ENCODE measurements at places on chromosomes 7 and 10.

- DNase-seq: no peak
Measured at GRCh38 chr7:1085910-1086421, 1.9 kb upstream of the GPER1 start.

DNA sequence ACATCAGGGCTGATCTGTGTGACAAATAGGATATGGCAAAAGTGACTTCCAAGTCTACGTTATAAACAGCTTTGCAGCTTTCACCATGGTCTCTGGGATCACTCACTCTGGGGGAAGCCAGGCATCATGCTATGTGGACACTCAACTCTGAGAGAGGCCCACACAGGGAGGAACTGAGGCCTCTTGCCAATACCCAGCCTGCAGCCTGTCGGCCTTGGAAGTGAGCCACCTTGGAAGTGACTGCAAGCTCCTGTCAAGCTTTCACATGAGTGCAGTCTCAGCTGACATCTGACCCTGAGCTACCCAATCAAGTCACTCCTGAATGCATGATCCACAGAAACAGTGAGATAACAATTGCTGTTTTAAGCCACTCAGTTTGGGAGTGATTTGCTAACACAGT is 56.5 kb downstream of the MMRN2 start:
- no peak for DNase-seq

- no peak for DNase-seq
Measured at GRCh38 chr10:75165684-75166622, 44.6 kb upstream of the VDAC2 start.

- DNase-seq: no peak
Measured at GRCh38 chr7:44379366-44380188, 54.2 kb upstream of the CAMK2B start.

DNA sequence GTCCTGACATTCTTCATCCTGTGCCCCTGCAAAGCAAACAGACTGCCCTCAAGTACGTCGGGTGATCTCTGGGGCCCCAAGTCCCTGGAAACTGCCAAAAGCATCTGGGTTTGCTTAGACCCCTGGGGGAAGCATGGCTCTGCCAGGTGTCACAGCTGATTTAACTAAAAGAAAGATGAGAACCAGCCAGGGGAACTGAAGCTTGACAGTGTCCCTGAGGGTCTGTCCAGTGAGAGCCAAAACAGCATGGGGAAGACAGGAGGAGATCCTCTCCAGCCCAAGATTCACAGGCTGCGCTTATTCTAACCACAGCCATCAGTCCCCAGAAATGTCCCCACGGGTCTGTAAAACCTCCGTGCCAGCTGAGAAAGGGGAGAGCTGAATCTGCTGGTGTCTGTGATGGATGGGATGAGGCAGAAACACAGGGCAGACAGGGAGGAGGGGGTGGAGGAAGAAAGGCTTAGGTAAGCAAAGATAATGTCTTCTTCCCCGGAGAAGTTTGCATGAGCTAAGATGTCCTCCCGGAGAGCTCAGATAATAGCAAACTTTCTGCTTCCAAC is 21.3 kb downstream of the CCDC3 start:
- no peak for DNase-seq
